Activated CD8-positive, alpha-beta memory T cell treated with anti-CD3 and anti-CD28 coated beads for 4 hours (primary cell): ENCODE measurements at places on chromosomes 3 and 15.

DNA sequence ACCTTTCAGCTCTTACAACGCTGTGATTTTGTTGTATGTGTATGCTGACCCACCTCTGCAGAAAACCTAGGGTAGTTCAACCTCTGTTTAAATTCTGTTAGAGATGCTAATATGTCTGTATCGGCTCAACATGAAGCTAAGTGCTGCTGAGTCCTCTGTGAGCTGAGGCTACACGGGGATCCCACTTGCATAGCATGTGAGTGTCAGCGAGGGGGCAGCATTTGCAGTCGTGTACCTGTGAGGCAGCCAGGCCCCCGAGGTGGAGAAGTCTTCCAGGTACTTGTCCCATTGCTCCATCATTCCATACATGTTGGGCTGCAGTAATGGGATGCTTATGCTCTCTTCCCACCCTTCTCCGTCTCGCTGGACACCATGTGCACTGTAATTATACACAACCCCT, 3.7 kb downstream of the MKRN2OS start:
- DNase-seq, result no peak

- DNase-seq, result no peak
Measured at GRCh38 chr3:135989242-135989641, 23.7 kb downstream of the PPP2R3A start.

DNA sequence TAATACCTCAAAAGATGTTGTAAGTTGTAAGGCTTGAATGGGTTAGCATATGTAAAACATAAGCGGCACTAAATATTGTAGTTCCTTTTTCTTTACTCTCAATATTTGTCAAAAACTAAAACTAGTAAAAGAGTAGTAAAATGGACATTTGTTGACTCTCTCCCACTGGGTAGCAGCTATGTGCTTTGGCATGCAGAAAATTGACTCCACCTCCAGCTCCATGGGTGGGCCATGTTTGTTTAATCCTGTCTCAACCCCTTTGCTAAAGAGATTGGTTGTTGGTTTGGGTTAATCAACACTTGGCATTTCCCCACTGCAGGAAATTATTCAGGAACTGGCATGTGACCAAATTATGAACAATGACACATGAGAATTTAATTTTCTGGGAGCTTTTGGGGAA, 114.8 kb downstream of the EOMES start:
- DNase-seq, result no peak

DNA sequence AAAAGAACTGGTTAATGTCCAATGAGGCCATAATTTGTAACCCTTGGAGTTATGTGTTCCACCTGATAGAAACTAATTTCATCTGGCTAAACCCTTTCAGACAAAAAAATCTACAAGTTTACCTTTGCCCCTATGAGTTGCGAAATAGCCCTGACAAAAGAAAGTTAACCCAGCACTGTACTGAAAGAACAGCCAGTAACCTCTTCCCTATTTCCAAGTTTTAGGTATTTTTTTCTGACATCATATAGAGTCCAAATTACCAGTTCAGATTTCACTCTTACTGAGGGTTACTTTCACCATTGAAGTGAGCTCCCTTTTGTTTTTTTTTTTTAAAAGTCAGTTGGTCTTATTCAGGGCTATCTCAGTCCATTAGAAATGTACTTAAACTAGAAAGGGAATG, 42.8 kb upstream of the PTPRG start:
- DNase-seq, result no peak
